ENCODE measurements at places on chromosomes 2 and 18.

GRCh38 chr2:175726223-175726622 is 275.8 kb downstream of the LNPK start:
- DNase-seq: no peak

DNA sequence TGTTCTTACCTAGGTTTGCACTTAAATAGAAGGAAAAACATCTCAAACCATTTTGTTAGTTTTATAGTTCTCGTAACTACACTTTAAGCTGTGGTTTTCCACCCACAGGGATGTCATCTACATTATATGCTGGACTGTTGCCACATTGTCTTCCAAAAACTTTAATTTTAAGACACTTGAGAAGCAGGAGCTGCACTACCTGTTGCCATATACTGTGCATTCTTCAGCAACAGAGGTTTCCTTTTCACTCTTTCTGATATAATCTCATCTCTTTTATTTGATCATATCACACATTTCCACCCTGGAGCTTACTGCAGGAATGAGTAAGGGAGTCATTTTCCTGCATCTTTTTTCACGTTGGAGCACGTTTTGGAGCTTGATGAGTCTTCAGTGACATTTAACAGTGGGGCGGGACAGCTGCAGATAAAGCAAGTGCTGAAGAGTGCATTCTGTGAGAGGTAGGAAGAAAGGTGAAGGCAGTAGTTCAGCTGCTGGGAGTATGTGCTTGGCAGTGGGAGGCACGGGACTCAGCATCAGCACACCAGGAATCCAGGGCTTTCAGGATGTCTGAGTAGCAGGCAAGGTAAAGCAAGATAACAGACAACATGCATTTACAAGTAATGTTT is 3.8 kb downstream of the LIMS1 start:
- no peak for DNase-seq

- DNase-seq: no peak
Measured at GRCh38 chr2:197604117-197604860, 71.1 kb downstream of the RFTN2 start.

- no peak for DNase-seq
Measured at GRCh38 chr18:55878224-55878623, 290.2 kb upstream of the TCF4 start.

DNA sequence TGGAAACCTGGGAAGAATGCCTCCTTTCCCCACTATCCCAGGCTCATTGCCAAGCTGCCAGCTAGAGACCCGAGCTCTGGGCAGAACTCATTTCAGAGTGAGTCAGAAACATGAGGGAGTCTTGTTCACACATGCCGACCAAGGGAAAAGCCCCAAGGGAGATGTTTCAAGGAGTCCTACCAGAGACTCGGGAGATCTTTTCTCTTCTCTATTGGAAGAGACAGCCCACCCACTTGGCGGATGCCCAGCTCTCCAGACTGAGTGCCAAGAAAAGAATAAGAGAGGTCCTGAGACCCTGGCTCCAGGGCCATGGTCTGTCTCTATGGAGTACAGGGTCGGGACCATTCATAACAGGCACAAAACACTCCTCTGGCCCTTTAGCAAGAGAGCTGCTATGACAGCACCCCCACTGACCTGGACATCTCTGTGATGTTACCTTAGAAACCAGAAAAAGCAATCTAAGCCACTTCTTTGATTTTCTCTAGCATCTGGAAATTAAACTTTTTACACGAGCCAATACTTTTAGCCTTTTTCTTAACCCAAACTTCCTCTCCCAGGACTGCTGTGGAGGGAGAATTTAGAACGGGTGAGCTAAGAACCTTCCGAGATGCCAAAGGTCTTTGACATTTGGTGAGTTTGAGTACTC is 18.5 kb upstream of the IGFBP5 start:
- DNase-seq: no peak
